ENCODE measurements at places on chromosomes 13 and 19. TPM values are rescaled to one million over a fixed set of nuclear protein-coding genes. Genes with fewer than 3 reads are reported as not detected.

DNA sequence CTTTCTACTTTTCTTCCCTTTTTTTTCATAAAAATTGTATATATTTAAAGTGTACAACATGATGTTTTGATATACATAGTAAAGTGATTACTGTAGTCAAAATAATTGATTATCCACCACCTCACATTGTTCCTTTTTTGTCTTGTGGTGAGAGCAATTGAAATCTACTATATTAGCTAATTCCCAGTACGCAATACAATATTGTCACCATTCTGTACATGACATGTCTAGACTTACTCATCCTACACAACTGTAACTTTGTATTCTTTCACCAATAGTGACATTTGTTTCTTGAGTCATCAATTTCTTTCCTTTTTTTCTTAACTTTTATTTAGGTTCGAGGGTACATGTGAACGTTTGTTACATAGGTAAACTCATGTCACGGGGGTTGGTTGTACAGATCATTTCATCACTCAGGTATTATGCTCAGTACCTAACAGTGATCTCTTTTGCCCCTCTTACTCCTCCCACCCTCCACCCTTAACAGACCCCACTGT lies 265.2 kb downstream of the KCNRG start:
- no peaks in the 10 kb centered on the region for H3K36me3 ChIP-seq
- no peak overlapping the region for H3K27ac ChIP-seq
- H3K27me3 ChIP-seq: no peaks in the 10 kb centered on the region
- no peak overlapping the region for H3K4me3 ChIP-seq
- no peaks in the 10 kb centered on the region for H3K4me1 ChIP-seq
- DNase-seq: no peak

DNA sequence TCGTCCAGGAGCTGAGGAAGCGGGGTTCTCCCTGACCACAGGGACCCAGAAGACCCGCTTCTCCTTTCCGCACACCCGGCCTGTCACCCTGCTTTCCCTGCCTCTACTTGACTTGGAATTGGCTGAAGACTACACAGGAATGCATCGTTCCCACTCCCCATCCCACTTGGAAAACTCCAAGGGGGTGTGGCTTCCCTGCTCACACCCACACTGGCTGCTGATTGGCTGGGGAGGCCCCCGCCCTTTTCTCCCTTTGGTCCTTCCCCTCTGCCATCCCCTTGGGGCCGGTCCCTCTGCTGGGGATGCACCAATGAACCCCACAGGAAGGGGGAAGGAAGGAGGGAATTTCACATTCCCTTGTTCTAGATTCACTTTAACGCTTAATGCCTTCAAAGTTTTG lies 18.9 kb downstream of the VASP start:
- peaks cover 25% of the 10 kb centered on the region for H3K4me1 ChIP-seq
- DNase-seq: no peak
- no peak overlapping the region for H3K27ac ChIP-seq

The POLD1 gene
- polyA plus RNA-seq: 23.3 TPM

The LRRC4B gene
- polyA plus RNA-seq: 208 TPM

- no peak overlapping the region for H3K4me3 ChIP-seq
- peak; percentile 8 for DNase-seq
- peaks cover 4% of the 10 kb centered on the region for H3K4me1 ChIP-seq
- peaks cover 8% of the 10 kb centered on the region for H3K36me3 ChIP-seq
Observed at GRCh38 chr13:23348262-23349127, 85.0 kb downstream of the SACS start.

GRCh38 chr19:42246143-42246921 lies 3.9 kb upstream of the GSK3A start:
- H3K4me1 ChIP-seq: peaks cover 74% of the 10 kb centered on the region
- H3K27me3 ChIP-seq: no peaks in the 10 kb centered on the region
- H3K27ac ChIP-seq: peak overlapping the region; percentile 76
- H3K36me3 ChIP-seq: peaks cover 41% of the 10 kb centered on the region
- peak; percentile 94 for DNase-seq

- DNase-seq: no peak
- H3K4me3 ChIP-seq: no peak overlapping the region
- no peak overlapping the region for H3K27ac ChIP-seq
Observed at GRCh38 chr19:50214699-50215543, 11.5 kb downstream of the MYH14 start.

DNA sequence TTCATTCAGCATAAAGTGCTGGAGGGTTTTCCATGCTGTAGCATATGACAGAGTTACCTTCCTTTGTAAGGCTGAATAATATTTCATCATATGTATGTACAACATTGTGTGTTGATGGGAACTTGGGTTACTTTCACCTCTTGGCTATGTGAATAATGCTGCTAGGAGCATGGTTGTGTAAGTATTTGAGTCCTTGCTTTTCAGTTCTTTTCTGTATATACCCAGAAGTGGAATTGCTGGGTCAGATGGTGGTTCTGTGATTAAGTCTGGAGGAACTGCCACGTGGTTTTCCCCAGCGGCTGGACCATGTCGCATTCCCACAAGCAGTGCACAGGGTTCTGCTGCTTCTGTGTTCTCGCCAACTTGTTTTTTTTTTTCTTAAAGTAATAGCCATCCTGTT lies 101.2 kb upstream of the TEX29 start:
- H3K4me1 ChIP-seq: peaks cover 22% of the 10 kb centered on the region
- H3K36me3 ChIP-seq: peaks cover 4% of the 10 kb centered on the region
- no peaks in the 10 kb centered on the region for H3K27me3 ChIP-seq
- H3K27ac ChIP-seq: no peak overlapping the region
- no peak overlapping the region for H3K4me3 ChIP-seq

The CFAP97D2 gene
- 0.65 TPM for polyA plus RNA-seq

GRCh38 chr19:10815007-10815536 lies 20.9 kb downstream of the TMED1 start:
- peaks cover 96% of the 10 kb centered on the region for H3K36me3 ChIP-seq
- no peaks in the 10 kb centered on the region for H3K27me3 ChIP-seq
- H3K4me1 ChIP-seq: peaks cover 11% of the 10 kb centered on the region
- H3K4me3 ChIP-seq: no peak overlapping the region

DNA sequence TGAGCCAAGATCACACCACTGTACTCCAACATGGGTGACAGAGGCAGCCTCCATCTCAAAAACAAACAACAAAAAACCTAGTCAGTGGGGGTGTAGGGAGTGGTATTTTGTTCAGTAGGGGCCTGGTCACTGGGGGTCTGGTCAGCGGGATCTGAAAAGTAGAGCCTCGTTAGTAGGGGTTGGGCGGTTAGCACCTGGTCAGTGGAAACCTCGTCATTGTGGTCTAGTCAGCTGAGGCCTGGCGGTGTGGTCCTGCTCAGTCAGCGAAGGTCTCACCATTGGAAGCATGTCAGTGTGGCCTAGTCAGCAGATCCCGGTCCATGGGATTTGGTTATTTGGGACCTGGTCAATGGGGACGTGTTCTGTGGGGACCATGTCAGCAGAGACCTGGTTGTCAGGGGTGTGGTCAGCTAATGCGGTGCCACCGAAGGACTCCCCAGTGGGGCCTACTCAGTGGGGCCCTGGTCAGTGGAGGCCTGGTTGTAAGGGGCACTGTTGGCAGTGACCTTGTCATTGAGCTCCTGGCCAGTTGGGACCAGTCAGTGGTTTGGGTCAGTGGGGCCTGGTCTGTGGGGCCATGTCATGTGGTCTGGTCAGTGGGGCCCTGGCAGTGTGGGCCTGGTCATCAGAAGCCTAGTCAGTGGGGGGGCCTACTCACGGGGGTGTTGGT lies 63.0 kb upstream of the TPM4 start:
- H3K4me3 ChIP-seq: no peak overlapping the region
- no peak for DNase-seq
- no peak overlapping the region for H3K27ac ChIP-seq
- H3K4me1 ChIP-seq: no peaks in the 10 kb centered on the region

- no peaks in the 10 kb centered on the region for H3K27me3 ChIP-seq
- no peak overlapping the region for H3K27ac ChIP-seq
- H3K4me3 ChIP-seq: no peak overlapping the region
- no peaks in the 10 kb centered on the region for H3K4me1 ChIP-seq
Observed at GRCh38 chr19:10138879-10139795, 19.4 kb upstream of the EIF3G start.

- H3K4me3 ChIP-seq: no peak overlapping the region
- DNase-seq: no peak
- no peaks in the 10 kb centered on the region for H3K4me1 ChIP-seq
- no peak overlapping the region for H3K27ac ChIP-seq
Observed at GRCh38 chr19:31378404-31378803, 29.2 kb upstream of the TSHZ3 start.

DNA sequence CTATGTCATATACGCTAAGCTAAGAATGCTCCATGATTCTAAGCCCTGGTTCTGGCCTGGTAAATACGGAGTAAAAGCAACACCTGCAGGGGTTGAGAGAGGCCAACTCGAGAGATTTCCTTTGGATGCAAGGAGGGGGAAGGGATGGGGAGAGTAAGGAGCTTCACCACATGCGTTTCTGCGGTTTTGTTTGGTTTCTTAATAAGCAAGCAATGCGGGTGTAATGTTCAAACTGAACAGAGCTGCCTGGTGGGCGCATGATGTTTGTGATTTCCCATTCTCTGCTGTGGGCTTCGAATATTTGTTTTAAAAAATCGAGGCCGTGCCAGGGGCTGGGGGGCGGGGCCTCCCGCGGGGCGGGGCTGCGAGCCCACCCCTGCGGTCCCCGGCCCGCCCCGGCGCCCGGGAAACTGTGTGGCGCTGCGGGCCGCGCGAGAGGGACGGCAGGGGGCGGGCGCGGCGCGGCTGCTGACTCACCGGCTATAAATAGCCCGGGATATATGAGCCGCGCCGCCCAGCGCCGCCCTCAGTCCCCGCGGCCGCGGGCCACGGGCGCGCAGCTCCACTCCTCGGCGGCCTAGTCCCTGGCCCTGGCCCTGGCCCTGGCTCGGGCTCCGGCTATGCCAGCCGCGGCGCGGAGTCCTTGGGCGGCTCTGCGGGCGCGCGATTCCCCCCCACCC lies 5.1 kb downstream of the BBC3 start:
- H3K4me3 ChIP-seq: peak overlapping the region; percentile 33
- H3K27me3 ChIP-seq: no peaks in the 10 kb centered on the region
- peaks cover 11% of the 10 kb centered on the region for H3K36me3 ChIP-seq
- peak overlapping the region; percentile 91 for H3K27ac ChIP-seq

- no peak overlapping the region for H3K27ac ChIP-seq
- no peaks in the 10 kb centered on the region for H3K27me3 ChIP-seq
- DNase-seq: peak; percentile 36
- no peaks in the 10 kb centered on the region for H3K36me3 ChIP-seq
- H3K4me1 ChIP-seq: no peaks in the 10 kb centered on the region
Observed at GRCh38 chr13:102721800-102722231, 27.0 kb upstream of the METTL21C start.

- no peak for DNase-seq
- H3K4me1 ChIP-seq: peaks cover 3% of the 10 kb centered on the region
- H3K27me3 ChIP-seq: no peaks in the 10 kb centered on the region
- no peak overlapping the region for H3K4me3 ChIP-seq
Observed at GRCh38 chr13:23865906-23866305, 23.3 kb downstream of the MIPEP start.

Measured in spinal cord (tissue), 10 donors.